ENCODE measurements at places on chromosomes 16 and 17. TPM values are rescaled to one million over a fixed set of nuclear protein-coding genes. Genes with fewer than 3 reads are reported as not detected.

- no peak for DNase-seq
Measured at GRCh38 chr17:80274331-80274730, 13.7 kb downstream of the RNF213 start.

- DNase-seq: no peak
Measured at GRCh38 chr17:15281909-15282308, 16.8 kb upstream of the PMP22 start.

DNA sequence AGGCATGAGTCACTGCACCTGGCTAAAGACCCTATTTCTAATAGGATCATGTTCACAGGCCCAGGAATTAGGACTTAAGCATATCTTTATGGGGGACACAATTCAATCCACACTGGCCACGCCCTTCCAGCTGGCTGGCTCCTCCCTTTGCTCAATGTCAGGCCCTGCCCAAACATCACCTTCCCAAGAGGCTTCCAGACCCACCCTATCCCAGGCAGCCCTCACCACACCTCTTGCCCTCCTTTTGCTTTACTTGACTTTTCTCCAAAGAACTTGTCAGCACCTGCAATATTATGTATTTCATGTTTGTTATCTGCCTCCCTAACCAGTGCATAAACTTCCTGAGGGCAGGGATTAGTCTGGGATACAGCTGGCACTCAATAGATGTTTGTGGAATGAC lies 109.6 kb upstream of the CDH5 start:
- no peak for DNase-seq

DNA sequence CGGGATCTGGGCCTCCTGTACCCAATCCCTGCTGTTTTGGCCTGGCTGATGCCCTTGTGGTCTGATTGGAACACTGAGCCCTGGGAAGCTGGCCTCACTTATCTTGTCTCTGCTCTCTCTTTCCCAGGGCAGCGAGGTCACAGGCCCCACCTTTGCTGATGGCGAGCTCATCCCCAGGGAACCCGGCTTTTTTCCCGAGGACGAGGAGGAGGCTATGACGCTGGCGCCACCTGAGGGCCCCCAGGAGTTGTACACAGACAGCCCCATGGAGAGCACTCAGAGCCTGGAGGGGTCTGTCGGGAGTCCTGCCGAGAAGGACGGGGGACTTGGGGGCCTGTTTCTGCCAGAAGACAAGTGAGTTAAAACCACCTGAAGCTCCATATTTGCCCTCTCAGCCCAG lies 126.0 kb downstream of the RAB11FIP4 start:
- DNase-seq: no peak

- DNase-seq: no peak
Measured at GRCh38 chr16:5206331-5206990, 108.9 kb upstream of the EEF2KMT start.

- no peak for DNase-seq
Measured at GRCh38 chr17:72158895-72159885, 38.4 kb downstream of the SOX9 start.

DNA sequence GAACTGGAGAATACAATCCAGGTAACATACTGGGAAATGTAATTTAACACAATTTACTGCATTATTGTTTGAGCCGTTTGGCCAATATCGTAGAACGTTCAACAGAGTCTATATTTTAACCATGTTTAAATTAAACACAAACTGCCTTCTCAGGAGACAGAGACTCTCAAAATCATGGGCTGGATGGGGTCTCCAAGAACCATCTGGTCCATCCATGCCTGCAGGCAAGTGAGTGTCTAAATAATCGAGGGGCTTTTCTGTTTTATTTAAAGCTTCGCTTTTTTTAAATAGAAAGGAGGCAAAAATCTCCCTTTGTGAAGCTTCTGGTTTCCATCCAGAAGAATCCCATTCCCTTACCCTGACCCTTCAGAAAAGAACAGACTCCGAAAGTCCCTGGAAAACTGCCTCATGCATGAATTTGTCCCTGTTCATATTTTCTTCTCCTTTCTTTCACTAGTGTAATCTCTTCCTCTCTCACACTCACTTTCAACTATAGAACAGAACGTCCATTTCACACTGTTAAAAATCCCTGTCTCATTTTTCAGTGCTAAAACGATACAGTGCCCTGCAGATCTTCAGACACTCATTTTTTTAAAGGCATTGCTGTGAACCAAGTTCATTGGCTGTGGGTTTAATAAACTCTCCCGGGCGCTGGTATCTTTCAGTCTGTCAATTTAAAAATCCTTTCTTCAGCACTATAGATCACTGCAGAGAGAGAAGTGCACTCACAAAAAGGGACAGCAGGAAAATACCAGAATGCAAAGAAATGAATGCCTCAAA lies 111.4 kb upstream of the TOM1L1 start:
- no peak for DNase-seq

DNA sequence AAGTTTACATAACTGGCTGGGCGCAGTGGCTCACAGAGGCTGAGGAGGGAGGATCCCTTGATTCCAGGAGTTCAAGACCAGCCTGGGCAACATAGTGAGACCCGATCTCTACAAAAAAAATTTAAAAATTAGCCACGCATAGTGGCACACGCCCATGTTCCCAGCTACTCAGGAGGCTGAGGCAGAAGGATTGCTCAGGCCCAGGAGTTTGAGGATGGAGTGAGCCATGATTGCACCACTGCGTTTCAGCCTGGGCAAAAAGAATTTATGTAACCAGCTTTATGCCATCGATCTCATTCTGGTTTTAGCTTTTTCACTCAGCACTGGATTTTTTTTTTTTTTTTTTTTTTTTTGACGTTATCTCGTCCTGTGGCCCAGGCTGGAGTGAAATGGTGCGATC lies 9.1 kb upstream of the CD300E start:
- no peak for DNase-seq

GRCh38 chr17:63337579-63337978 lies 108.5 kb downstream of the CYB561 start:
- no peak for DNase-seq

- no peak for DNase-seq
Measured at GRCh38 chr17:37088913-37089312, 140.2 kb downstream of the AATF start.

DNA sequence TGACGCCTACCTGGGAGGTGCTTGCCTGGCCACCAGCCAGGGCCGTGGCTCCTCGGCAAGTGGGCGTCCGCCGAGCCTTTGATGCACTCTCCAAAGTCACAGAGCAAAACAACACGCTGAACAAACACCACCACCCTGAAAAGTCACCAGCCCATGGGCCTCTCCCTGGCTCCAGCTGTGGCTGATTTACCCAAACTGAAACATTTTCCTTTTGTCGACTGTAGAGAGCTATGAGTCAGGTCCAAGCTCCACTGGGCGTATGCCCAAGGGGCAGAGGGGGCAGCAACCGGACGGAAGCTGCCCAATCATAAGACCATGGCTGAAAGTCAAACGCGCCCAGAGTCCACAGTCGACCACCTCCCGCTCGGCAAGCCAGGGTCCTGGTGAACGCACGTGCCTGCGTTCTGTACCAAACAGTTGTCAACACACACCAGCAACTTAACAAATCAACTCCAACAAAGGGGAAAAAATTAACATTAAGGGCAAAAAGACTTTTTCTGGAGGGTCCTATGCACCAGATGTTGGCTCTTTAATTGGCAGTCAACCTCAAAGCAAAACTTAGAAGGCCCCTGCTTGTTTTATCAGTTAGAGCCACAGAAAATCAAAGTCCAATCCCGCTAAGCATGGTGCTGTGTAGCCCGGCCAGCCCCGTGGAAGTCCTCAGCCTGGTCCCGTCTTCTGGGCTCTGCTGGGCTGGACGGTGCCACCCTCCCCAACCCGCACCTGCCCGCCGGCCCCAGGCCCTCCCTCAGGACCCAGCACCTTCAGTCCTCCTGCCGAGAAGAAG lies 47.3 kb downstream of the TBC1D16 start:
- peak; percentile 51 for DNase-seq

- DNase-seq: no peak
Measured at GRCh38 chr17:58560511-58560910, 46.1 kb upstream of the MTMR4 start.

DNA sequence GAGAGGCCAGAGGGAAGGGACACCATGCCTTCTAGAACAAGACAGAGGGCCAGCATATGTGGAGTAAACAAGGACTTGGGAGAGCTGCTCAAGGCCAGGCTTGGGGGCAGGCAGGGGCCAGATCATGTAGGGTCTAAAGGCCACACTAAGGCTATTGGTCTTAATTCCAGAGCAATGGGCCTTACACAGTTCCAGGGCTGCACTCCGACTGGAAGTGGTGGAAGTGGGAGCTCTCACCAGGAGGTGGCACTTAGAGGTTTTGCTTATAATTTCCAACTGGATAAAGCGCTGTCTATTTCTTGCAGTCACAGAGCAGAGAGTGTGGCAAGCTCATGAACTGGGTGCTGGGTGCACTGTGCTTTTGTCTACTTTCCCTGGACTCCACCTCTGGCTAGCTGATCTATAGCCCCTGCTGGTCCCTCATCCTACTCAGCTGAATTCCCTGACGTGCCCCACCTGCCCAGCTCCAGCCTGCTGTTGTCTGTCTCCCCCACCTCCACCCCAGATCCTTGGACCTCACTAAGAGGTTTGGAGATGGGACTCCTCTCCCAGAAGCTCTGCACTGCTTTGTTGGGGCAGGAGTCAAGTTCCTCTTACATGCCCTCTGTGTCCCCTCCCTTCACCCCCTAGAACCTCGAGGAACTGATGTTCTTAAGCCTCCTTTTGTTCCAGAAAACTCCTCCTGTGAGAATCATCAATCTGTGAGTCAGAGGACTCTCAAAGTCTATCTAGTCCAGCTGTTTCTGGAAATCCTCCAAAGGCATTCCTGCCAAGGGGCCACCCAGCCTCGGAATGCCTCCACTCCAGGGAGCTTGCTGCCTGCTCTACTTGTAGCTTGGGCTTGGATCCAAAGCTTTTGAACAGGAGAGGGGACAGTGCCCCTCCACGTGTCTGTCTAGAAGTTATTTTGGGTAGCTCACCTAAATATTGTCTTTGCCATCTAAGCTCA lies 48.1 kb upstream of the KSR1 start:
- no peak for DNase-seq

DNA sequence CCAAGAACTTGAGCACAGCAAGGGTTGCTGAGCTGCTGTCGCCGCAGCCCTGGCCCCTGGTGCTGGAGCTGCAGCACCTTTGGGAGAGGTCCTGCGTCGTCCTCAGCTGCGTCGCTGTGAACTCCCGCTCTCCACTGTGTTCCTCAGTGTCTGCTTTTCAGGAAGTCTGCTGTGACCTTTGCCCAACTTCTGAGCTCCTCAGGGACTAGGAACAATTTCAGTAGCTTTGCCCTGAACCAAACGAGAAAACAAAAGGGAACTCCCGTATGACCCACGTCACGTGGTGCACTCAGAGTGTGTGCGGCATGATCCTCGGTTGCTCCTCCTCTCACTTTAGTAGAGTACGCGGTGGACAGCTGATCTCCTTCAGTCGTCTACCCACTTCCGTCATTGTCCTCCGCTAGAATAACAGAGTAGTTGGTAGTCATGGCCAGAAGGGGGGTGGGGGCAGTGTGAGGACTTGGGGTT lies 44.2 kb downstream of the WDR45B start:
- DNase-seq: no peak

DNA sequence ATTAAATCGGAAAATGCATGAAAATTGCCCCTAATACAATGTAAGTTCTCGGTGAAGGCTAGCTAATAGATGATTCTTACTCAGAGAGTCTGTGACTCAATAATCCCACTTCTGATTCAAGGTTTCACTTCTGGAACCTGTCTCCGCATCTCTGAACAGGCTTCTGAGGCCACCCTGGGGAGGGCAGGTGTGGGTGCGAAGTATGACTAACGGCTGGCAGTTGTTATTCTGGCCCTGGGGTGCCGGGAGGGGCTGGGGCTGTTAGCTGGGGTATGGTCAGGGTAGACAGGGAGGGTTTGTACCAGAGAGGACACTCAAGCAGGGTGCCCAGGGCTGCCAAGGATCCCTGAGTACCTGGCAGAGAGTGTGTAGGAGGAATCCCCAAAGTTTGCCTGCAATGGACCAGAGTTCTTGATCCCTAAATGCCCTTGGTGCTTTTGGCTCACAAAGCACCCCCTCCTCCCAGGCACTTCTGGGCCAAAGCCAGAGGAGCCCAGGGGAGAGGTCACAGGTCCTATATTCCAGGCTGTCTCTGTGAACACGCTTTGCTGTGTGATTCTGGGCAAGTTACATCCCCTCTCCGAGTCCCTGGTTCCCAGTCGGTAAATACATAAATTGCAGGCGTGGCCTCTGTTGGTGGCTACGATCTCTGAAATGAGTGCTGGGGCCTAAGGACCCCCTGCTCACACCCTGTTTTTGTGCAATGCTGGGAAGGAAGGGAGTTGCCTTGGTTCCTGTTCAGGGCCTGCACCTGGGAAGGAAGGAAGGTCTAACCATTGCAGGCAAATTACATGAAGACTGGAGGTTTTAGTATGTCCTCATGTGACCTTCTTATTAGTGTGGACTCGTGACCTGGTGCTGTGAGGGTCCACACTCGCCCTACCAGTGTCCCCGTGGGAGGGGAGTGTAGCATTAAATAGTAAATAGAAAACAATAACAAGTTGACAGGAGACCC lies 49.9 kb upstream of the CPNE2 start:
- DNase-seq: no peak

GRCh38 chr17:34730816-34731215 lies 151.4 kb downstream of the TMEM132E start:
- no peak for DNase-seq

GRCh38 chr17:70520447-70520846 lies 351.1 kb downstream of the KCNJ2 start:
- no peak for DNase-seq

GRCh38 chr17:44268709-44269534 lies 987 bp upstream of the SLC4A1 start:
- DNase-seq: no peak

DNA sequence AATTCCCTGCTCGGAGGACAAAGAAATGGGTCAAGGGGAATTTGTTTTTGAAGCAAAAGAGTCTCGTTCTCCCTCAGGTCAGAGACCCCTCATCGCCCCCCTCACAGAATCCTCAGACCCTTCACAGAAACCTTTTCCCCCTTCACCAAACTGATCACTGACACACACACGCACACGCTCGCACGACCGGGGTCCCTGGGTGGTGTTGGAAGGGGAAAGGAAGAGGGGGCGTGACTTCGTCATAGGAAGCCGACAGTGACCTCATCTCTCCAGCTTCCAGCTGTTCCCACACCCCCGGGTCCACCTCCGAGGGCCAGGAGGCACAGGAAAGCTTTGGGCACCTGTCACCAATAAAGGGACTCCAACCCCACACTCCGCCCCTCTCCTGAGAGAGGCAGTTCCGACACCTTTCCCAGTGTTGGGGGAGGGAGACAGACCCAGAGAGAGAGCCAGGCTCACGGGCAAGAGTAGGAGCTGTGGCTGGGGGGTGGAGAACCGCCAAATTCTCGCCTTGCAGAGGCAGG lies 1.2 kb downstream of the ASGR1 start:
- DNase-seq: no peak

GRCh38 chr17:50465171-50465570 lies 3.5 kb downstream of the CHAD start:
- DNase-seq: no peak

DLX4 gene
- not detected for total RNA-seq

TEX14 gene
- total RNA-seq: under 0.01 TPM

HOXB5 gene
- not detected for total RNA-seq

TPSB2 gene
- total RNA-seq: not detected

MYH2 gene
- not detected for total RNA-seq

ANKRD40CL gene
- not detected for total RNA-seq

ENPP7 gene
- total RNA-seq: not detected

GUCY2D gene
- not detected for total RNA-seq

ZMYND15 gene
- total RNA-seq: 0.11 TPM
